ENCODE measurements at places on chromosomes 1 and 21. TPM values are rescaled to one million over a fixed set of nuclear protein-coding genes. Genes with fewer than 3 reads are reported as not detected.
A peak's percentile ranks its signal among the peaks of the same experiment; 100 is the strongest.

The NEGR1 gene
- 1.3 TPM for total RNA-seq

The IFI44 gene
- total RNA-seq = not detected

The TNFRSF1B gene
- 2.9 TPM for total RNA-seq

The LEMD1 gene
- 10.5 TPM for total RNA-seq

The ITPKB gene
- 4.8 TPM for total RNA-seq

The AIDA gene
- total RNA-seq = 103 TPM

The TINAGL1 gene
- 11.2 TPM for total RNA-seq

The SF3B4 gene
- 119 TPM for total RNA-seq

The ZC3H12A gene
- 7.4 TPM for total RNA-seq

The ADCY10 gene
- total RNA-seq = not detected

The KPRP gene
- total RNA-seq = not detected

The TEDDM1 gene
- not detected for total RNA-seq

DNA sequence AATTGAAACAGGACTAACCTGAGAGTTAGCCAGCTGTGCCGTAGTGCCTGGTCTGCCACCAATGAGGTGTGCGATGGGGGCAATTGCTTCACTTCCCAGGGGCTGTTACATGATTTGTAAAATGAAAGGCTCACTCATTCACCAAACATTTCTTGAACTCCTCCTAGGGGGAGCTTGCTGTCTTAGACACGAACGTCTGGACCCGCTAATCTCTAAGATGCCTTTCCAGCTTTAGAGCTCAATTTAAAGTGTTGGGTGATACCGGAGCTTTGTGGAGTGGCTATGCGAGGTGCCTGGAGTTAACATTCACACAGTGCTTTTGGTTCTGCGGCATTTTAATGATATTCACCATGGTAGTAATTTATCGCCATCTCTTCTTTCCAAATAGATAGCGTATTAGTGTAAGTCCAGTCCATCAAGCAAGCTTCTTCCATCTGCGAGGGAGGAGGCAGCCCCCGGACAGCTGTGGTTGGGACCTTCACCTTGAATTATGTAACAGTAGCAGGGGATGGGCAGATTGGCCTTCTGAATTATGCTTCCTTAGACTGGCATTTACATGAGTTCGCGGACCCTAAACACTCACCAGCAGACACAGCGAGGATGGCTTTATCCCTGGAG, 179.9 kb downstream of the ADSS2 start:
- DNase-seq = no peak

- no peak for DNase-seq
Observed at GRCh38 chr1:56877973-56878372, 23.4 kb downstream of the C8A start.

GRCh38 chr1:23448846-23449245, 24.3 kb upstream of the TCEA3 start:
- DNase-seq = no peak

DNA sequence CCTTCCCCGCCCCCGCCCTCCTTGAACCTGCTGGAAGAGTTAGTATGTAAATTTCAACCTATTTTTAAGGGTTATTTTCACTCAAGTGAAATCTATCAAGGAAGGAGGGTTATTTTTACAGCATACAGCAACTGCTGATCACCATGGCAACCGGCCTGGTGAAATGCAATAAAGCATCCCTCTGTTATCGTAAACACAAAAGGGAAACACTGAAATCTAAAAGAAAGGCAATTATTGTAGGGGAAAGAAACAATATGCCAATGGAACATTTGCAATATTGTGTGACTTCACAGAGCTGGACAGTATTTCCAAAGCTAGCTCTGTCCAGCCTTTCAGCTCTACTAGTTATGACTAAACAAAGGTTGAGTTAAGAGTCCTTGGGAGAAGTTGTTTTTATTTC, 588.3 kb upstream of the PBX1 start:
- no peak for DNase-seq

DNA sequence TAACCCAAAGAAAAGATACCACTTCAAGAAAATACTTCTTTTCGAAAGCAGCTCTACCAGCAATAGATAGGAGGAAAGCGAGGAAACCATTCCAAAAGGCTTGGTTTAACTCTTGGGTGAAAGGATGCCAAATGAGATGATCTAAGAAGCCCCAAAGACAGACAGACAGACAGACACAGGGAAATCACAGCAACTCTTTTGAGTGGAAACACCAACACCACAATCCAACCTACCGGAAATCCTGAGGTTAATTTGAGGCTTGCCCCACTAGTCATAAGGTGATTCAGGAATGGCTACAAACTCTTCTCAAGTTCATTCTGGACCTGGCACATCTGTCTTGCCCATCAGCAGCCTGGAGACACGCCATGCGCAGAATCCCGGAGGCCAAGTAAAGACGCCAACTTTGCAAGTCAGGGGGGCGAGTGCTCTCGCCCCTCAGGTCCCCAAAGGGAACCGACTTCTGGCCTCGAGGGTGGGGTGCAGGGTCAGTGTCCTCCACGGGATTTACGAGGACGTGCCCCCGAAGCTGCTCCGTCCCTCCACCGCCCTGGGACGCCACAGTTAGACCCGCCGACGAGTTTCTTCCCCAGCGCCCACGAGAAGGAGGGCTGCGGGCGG, 778 bp downstream of the EVI5 start:
- DNase-seq = no peak

- no peak for DNase-seq
Observed at GRCh38 chr1:98296681-98297080, 364.8 kb upstream of the SNX7 start.

DNA sequence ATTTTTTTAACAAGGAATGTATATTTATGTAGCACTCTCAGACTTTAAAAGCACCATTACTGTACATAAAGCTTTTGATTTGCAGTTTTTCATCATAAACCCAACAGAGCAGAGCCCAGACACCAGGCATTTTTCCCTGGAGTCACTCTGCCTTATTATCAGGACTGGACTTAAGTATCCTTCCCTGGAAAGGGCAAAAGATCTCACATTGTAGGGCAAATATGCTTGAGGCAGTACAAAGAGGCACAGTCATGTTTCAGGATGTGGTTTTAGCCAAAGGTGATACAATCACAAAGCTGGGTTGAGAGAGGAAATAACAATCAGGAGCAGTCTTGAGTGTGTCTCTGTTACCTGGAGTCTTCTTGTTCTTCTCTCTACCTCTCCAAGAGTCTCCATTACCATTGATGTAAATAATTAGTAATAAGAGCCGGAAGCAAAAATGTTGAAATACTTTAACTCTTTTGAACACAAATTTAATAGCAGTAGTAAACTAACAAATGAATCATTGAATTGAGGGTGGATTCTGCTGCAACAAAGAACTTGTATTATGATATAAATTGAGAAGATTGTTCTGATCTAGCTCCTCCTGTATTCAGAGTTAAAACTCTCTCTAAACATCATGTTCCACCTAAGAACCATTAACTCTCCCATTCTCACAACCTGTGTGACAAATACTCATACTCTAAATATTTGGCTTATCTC, 160.5 kb downstream of the LTN1 start:
- DNase-seq = no peak

GRCh38 chr1:147218606-147219005, 6.5 kb downstream of the FMO5 start:
- DNase-seq = no peak

DNA sequence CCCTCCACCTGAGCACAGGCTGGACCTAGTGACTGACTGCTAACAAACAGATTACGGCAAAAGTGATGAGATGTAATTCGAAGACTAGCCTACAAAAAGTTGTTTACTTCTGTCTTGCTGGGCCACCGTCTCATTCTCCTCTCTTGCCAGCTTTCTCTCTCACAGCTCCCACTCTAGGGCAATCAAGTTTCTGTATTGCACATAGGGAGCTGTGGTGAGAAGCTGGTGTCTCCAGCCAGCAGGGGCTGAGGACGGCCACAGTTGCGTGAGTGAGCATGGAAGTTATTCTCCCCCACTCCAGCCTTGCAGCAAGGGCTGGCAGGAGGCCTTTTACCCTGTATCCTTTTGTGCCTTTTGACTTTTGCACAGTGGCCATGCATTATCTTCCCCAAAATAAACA, 8.6 kb upstream of the COL6A2 start:
- DNase-seq = no peak

- DNase-seq = peak; percentile 56
Observed at GRCh38 chr1:147545133-147545532, 3.8 kb downstream of the BCL9 start.

GRCh38 chr1:30012455-30013440, 710.6 kb downstream of the MATN1 start:
- no peak for DNase-seq

DNA sequence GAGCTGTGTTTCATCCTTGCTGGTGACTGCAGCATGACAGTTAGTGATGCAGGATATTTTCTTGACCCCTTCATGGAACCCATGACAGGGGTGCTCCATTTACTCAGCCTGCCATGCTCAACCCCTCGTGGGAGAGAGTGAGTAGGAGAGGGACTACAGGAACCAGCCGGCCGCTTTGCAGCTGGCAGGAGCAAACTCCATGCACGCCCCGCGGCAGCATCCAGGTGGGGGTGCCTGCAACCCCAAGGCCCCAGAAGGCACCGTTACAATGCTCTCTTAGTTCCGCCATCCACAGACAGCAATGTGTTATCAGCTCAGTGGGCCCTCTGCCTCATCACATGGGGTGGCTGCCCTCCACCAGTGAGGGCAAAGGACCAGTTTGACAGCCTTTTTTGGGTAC, 135.1 kb downstream of the SLC35F3 start:
- DNase-seq = no peak

DNA sequence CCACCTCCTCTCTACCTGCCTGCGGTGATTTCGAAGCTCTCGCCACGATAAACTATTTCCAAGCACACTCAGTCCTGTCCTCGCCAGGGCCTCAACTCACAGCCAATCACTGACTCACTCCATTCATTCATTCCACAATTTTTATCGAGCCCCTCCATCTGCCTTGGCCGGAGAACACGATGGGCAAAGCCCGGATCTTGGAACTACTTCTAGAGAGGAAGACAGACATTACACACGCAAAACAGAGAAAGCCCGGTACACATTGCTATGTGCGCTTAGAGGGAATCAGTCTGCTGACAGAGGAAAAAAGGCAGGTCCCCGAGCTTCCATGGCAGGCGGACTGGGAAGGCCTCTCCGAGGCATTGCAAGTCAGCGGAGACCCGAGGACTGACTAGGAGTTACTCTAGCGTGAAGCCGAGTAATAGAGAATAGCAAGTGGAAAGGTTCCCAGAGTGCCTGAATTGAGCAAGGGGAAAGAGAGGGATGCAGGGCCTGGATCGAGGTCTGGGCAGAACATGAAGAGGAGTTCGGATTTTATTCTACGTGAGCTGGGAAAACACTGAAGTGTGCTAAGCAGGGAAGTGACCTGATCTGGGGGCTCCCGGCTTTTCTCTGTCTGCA, 54.2 kb upstream of the DNAJC6 start:
- DNase-seq = peak; percentile 58

DNA sequence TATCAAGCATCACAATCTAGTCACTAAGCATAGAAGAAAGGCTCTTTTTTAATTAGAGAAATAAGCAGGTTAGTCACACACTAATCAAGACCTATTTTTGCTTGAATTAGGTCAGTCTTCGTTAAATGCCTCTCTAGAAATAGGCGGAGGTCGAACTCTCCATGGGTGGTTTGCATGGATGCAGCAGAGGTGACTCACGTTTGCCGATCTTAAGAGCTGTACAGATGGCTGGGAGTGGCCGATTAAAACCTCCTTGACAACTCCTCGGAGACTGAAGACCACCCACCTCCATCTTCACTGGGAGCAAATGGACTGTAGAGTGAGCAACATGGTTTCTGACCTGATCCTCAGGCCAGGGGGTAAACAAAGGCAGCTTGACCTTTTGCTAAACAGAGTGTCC, 249.3 kb downstream of the ZNF648 start:
- DNase-seq = no peak

- DNase-seq = no peak
Observed at GRCh38 chr1:1777583-1777899, 729 bp downstream of the NADK start.

- DNase-seq = no peak
Observed at GRCh38 chr1:155192346-155193274, 15.1 kb downstream of the THBS3 start.

GRCh38 chr1:206898915-206899431, 1.7 kb downstream of the IL24 start:
- no peak for DNase-seq

DNA sequence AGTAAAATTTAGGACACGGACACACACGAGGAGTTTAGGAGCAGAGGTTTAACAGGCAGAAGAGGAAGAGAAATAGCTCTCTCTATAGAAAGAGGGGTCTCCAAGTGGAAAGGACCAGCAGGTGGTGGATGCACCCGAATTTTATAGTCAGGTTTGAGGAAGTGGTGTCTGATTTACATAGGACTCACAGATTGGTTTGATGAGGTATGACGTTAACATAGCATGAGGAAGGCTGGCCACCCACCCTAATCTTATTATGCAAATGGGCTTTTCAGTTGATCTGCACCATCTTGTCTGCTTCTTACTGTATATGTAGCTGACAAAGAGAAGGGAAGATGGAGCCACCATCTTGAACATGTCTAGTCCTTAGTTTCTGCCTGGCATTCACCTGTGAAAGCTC, 52.5 kb upstream of the RGS2 start:
- DNase-seq = no peak

DNA sequence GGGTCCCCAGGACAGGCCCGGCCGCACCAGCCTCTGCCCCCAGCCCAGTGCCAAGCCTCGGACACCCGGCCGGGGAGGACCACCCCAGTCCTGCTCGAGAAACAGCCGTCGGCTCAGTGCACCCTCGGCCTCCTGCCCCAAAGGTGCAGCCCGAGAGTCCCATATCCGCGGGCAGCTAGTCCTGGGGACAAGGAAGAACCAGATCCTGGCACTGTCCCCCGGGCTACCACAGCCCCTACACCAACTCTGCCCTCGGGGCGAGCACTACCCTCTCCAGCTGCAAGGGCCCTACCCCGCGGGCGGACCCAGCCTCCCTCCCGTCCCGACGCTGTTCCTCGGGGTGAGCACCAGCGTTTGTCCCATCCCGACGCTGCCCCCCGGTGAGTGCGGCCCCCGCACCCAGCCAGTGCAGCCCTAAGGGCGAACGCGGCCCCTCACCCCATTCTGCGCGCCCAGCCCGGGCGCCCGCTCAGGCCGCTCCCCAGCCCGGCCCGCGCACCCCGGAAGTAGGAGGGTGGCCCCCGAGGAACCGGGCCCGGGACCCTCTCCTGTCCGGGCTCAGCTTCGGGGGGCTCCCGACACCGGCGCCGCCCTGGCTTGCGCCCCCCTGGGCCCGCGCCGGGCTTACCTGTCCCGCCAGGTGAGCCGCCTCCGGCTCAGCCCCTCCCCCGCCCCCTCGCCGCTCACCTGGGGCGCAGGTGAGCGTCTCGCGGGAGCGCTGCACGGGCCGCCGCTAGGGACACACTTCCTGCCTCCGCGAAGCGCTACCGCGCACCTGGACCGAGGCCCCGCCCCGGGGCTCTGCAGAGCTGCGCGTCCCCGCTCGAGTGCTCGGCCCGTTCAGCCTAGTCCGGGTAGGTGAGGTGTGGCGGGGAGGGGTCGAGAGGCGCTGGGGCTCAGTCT, at the start of gene KDF1:
TSS of gene KDF1 (minus strand) at position 747 of the 903 bp plus-strand sequence. CDS start 8,088 bp downstream, outside the sequence.
- DNase-seq = peak; percentile 77
